ENCODE measurements at places on chromosomes 7 and 10. TPM values are rescaled to one million over a fixed set of nuclear protein-coding genes. Genes with fewer than 3 reads are reported as not detected.

Gene AKR1C8
- total RNA-seq, result not detected

Gene CCL26
- not detected for total RNA-seq

Gene IGF2BP3
- total RNA-seq, result 11.3 TPM

Gene FAM180A
- not detected for total RNA-seq

Gene DTX2
- total RNA-seq, result 68.4 TPM

Gene SGCE
- total RNA-seq, result 13.0 TPM

DNA sequence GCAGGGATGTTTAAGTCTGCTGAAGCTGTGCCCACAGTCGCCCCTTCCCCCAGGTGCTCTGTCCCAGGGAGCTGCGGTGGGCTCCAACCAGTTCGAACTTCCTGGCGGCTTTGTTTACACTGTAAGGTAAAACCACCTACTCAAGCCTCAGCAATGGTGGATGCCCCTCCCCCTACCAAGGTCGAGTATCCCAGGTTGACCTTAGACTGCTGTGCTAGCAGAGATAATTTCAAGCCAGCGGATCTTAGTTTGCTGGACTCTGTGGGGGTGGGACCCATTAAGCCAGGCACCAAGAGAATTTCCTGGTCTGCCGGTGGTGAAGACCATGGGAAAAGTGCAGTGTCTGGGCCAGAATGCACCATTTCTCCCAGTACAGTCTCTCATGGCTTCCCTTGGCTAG lies 56.0 kb downstream of the CCDC7 start:
- no peak overlapping the region for H3K27ac ChIP-seq
- peaks cover 2% of the 10 kb centered on the region for H3K36me3 ChIP-seq
- no peaks in the 10 kb centered on the region for H3K27me3 ChIP-seq
- H3K4me3 ChIP-seq, result no peak overlapping the region

- no peaks in the 10 kb centered on the region for H3K4me1 ChIP-seq
- DNase-seq, result no peak
Observed at GRCh38 chr10:127523476-127523875, 25.6 kb upstream of the NPS start.

DNA sequence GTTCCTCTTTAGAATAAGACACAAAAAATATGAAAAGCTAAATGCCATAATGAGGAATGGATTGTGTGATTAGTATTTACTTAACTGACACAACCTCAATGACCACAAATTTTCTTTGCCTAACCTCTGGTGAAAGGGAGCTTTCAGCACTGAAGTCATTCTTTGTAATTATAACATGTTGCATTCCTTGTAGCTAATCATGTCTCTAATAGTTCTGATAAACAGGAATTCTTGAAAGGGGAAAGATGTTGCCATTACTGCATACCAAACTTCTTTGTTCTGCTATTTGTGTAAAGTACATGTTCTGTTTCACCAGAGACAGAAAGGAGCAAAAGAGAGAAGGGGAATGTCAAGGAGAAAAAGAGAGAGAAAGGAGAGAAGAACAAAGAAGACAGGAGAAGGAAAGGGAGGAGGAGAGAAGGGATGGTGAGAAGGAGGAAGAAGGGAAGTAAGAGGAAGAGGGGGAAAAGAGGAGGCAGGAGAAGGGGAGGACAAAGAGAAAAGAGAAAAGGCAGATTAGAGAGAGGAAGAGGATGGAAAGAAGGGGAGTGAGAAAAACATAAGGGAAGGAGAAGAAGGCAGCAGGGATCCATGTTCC lies 120.9 kb downstream of the SEMA3D start:
- H3K4me1 ChIP-seq, result no peaks in the 10 kb centered on the region
- H3K27ac ChIP-seq, result no peak overlapping the region
- no peaks in the 10 kb centered on the region for H3K27me3 ChIP-seq
- no peaks in the 10 kb centered on the region for H3K36me3 ChIP-seq

DNA sequence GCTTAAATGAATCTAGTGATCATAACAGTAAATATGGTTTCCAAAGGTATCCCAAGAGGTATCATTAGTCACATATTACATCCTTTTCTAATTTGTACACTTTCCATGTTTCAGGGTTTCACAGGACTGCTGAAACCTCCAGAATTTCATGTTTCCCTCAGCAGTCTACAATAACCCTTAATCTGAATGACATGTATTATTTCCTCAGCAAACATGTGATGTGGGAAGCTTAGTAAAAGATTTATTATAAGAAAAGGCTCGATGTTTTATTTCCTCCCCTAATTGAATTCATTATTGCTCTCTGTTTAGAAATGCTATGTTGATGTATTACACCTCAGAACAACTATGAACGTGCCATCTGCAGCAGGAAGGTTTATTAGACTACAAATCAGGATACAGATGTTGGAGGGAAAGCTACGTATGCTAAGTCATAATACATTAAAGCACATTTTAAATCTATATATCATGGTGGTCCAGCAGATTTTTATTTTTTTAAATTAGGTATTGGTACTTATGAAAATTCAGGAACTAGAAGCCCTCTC lies 52.5 kb upstream of the SKAP2 start:
- H3K4me1 ChIP-seq, result no peaks in the 10 kb centered on the region
- no peaks in the 10 kb centered on the region for H3K36me3 ChIP-seq
- H3K27ac ChIP-seq, result no peak overlapping the region
- H3K27me3 ChIP-seq, result no peaks in the 10 kb centered on the region
- no peak overlapping the region for H3K4me3 ChIP-seq
- no peak for DNase-seq

- H3K27ac ChIP-seq, result no peak overlapping the region
- no peaks in the 10 kb centered on the region for H3K36me3 ChIP-seq
- DNase-seq, result no peak
- H3K4me1 ChIP-seq, result no peaks in the 10 kb centered on the region
- H3K27me3 ChIP-seq, result no peaks in the 10 kb centered on the region
- no peak overlapping the region for H3K4me3 ChIP-seq
Observed at GRCh38 chr7:26046150-26046549, 105.8 kb upstream of the NFE2L3 start.

Data from B cell (primary cell).